ENCODE measurements at places on chromosomes 5 and 9. TPM values are rescaled to one million over a fixed set of nuclear protein-coding genes. Genes with fewer than 3 reads are reported as not detected.

DNA sequence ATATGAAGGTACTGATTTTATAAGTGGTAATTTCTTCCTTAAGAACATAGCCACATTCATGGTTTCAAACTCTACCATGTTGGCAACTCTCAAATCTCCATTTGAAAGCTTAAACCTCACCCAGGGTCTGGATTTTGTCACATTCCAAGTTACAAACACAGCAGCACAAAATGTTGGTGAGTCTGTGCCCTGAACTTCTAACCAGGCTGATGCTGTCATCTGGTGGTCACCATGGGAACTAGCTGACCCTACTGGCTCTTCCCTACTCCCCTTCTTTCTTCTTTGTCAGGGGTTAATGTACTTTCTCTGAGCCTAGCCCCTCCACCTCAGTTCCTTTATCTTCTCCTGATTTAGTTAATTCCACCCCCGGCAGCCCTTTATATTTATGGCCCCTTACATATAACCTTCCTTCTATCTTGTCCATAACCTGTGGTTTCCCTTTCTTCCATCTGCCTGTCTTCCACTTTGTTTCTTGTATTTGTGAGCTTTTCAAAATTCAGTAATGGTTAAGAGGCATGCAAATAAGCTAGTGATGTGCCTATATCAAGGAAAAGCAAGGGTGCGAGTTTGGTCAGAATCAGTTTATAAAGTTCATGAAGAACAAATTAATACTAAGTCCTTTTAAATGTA lies 35.9 kb downstream of the TGFBR1 start:
- DNase-seq = peak; percentile 52

GRCh38 chr5:151541571-151541970 lies 49.6 kb downstream of the FAT2 start:
- no peak for DNase-seq

DNA sequence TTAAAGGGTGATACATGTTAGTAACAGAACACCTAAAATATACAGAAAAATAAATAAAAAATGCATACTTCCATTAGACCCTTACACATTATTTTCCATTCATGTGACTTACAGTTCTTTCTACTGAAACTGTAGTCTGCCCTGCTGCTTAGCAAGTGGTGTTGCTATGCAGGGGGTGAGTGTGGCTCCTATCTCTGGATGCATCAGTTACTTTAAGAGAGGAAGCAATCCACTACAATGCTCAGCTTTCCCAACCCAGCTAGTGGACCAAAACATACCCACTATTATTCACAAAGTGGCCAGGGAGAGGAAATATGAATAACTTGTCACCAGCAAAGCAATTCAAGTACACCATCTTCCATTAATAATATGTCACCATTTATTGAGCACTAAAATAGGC lies 121.8 kb downstream of the DOCK2 start:
- no peak for DNase-seq

DNA sequence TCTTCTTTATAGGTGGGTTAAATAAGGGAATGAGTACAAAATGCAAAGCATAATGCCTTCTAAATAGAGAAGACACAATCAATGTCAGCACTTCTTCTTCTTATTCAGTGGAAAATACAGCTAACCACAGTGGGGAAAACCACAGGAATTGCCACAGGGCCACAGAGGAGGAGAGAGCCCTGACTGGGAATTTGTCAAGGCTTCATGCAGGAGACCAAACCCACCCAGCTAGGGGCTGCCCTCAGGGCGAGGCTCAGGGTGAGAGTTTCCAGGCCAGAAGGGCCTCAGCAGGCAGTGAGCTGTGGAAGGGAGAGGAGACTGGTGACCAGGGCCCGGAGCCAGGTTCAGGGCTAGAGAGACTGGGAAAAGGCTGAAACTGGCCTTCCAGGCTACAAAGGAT lies 279.1 kb downstream of the MSX2 start:
- DNase-seq = no peak

- DNase-seq = no peak
These were observed 33.2 kb downstream of the UGT3A2 start for GRCh38 chr5:36033486-36033885.

DNA sequence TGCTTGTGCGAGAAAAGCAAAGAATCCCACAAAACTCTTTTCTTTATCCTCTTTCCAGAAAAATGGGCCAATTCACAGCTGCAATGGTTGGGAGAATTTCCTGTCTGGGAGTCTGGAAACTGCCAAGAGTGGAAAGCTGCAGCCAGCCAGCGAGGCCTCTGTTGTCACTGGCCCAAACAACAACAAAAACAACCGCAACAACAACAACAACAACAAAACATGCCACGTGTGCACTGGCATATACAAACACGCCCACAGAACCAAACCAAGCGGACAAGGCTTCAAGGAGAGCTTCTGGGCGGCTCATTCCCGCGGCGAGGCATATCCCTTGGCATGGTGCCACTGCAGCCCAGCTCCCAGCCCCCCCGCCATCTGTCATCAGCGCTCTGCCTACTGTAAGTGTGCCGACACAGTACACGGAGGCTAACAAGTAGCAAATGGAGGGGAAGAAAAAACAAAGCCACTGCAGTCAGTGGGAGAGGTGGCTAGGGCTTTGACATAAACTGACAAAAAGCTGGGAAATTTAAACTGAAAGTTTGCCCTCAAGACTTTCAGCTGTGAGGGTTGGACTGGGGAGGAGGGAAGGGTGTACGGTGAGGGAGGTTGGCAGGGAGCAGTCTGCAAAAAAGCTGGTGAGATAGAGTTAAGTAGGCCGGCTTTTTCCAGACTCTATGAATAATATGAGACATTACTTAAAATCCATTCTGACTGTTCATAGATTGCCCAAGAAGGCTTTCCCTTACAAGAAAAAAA lies 165.0 kb upstream of the ZNF462 start:
- no peak for DNase-seq

Gene LRRC70
- 0.34 TPM for total RNA-seq

DNA sequence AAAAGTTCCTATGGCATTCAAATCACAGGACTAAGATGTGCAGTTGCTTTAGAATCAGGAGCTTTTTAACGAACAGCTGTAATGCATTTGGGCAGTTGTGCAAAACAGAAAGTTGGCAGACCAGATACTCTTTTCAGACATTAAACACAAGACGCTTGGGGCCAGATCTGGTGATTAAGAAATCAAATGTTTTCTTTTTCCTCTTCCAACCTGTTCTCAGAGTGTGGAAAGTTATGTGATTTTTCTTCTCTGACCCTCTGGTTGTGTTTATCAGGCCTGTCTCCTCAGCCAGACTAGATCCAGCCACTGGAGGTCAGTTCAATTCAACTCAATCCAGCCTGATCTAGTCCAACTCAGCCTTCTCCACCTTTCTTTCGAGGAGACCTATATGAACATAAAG lies 298.5 kb upstream of the PCSK5 start:
- no peak for DNase-seq

- no peak for DNase-seq
These were observed 125.1 kb downstream of the HACD4 start for GRCh38 chr9:20906326-20906725.

DNA sequence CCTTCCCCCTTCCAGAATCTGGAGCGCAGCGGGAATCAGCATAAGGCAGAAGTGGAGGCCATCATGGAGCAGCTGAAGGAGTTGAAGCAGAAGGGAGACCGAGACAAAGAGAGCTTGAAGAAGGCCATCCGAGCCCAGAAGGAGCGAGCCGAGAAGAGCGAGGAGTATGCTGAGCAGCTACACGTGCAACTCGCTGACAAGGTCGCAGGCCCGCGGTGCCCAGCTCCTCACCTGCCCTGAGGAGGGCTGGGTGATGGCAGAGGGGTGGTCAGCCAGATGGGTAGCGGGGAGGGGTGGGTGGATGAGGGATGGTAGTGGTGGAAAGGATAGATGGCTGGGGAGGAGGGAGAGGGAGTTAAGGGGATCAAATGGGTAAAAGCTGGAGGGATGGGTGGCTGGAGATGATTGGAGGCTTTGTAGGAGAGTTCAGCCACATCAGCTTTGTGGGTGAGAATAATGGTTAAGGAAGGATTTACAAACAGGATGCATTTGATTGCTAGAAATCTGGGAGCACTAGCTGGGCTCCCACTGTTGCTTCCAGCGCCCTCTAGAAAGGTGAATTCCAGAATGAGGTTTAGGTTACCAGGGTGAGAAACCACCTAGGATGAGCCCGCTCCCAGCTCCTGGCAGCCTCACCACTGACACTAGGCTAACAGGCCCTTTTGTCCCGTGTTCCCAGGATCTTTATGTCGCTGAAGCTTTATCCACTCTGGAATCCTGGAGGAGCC lies 19.7 kb upstream of the GLE1 start:
- DNase-seq = no peak

DNA sequence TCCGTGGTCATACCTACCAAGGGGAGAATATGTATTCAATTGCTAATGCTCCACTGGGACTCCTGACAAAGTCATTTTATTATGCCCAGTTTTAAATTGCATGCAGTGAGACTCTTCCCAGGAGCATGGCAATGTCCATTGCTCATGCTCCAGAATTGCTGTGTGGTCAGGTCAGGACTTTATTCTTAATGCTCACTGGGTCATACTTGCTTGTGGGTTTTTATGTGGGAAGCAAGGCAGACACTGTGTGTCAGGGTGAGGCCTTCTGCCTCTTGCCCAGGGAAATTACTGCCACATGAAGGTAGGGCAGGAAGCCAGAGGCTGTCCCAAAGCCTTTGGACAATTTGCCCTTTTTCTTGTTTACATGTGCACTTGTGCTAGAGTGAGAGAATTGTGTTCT lies 164.6 kb upstream of the MEF2C start:
- no peak for DNase-seq

Gene SOHLH1
- total RNA-seq = not detected

GRCh38 chr9:7229571-7229970 lies 471.8 kb downstream of the KDM4C start:
- DNase-seq = no peak

DNA sequence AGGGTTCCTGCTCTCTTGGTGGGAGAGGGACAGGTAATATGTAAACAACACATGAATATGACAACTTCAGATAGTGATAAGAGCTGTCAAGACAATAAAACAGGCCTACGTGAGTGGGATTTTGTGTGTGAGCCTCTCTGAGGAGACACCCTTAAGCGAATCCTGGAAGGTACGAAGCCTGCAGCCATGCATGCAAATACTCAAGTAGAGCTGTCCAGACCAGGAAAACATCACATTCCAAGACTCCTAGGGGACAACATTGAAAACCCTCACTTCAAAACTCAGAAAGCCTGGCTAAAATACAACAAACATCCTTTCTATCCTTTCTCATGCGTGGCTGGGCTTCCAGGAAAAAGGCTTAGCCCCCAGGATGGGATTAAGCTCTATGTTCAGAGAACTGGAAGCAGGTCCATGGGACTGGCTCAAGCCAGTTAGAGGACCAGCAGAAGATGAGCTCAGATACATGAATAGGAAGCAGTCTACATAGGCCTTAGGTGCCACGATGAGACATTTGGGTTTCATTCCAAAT lies 124.8 kb upstream of the IQGAP2 start:
- DNase-seq = no peak

DNA sequence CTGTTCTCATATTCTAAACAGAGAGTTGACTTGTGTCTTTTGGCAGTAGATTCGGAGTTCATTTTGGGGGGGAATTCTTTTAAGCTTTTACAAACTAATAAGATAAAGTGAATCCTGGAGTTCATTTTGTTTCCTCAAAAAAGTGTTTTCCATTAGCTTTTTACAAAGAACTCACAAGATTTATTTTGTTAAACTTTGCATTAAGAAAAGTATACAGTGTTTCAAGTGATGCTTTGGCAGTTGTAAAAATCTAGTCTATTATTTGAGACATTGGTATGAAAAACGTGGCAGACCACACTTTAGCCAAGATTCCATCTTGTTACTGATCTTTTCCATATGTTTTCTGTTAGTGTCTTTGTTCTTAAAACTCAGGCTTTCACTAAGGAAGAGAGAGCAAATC lies 1.2 kb upstream of the OMD start:
- DNase-seq = no peak

DNA sequence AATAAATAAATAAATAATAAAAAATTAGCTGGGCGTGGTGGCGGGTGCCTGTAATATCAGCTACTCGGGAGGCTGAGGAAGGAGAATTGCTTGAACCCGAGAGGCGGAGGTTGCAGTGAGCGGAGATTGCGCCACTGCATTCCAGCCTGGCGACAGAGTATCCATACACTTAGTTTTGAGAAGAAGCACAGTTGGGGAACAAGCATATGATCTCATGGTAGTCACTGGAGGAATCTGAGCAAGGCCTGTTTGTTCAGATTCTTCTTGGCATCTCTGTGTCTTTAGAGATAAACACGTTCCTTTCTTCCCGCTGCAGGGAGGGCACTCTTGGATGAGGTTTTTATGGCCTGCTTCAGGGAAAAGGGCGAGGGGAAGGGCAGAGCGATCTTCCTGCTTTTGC lies 15.6 kb upstream of the DENND1A start:
- DNase-seq = no peak

- no peak for DNase-seq
These were observed 83.0 kb upstream of the GNA14 start for GRCh38 chr9:77731008-77731698.

GRCh38 chr9:89558196-89558899 lies 46.5 kb upstream of the GADD45G start:
- DNase-seq = no peak

- no peak for DNase-seq
These were observed 176.1 kb upstream of the MVB12B start for GRCh38 chr9:126150411-126151030.

Gene PCDHA10
- not detected for total RNA-seq

DNA sequence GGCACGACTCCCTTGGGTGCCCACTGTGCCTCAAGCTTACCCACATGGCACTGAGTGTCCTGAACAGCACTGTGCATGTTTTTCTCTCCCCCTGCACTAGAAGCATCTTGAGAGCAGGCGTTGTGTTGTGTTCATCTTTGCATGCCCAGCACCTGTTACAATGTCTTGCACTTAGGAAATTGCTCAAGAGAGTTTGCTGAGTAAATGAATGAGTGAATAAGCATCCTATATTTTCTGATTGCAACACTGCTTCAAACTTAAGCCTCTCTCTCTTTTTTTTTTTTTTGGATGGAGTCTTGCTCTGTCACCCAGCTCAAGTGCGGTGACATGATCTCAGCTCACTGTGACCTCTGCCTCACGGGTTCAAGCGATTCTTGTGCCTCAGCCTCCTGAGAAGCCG lies 94.5 kb downstream of the LMNB1 start:
- no peak for DNase-seq

- DNase-seq = no peak
These were observed 220.0 kb downstream of the CACNA1B start for GRCh38 chr9:138097501-138097991.

Gene HTR4
- total RNA-seq = not detected

Gene SH2D3C
- 29.9 TPM for total RNA-seq

DNA sequence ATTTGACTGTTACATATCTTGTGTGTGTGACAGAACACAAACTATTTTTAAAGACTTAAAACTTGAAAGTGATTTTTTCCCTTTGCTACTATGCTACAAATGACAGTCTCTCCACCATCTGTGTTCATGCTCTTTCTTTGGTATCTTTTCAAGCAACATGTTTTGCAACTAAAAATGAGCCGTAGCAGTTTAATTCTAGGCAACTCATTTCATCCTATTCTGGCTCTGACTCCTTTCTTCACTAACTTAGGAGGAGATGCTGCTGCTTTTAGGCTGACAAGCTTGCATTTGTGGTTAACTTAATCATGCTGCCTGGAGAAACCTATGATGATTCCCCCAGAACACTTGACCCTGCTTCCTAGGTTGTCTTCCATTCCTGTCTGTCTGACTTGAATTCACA lies 100.6 kb downstream of the HACD4 start:
- DNase-seq = no peak

GRCh38 chr5:33692980-33693379 lies 198.8 kb downstream of the ADAMTS12 start:
- DNase-seq = no peak

All from activated CD8-positive, alpha-beta T cell treated with anti-CD3 and anti-CD28 coated beads for 36 hours (primary cell).